ENCODE measurements at places on chromosomes 3 and 15.

DNA sequence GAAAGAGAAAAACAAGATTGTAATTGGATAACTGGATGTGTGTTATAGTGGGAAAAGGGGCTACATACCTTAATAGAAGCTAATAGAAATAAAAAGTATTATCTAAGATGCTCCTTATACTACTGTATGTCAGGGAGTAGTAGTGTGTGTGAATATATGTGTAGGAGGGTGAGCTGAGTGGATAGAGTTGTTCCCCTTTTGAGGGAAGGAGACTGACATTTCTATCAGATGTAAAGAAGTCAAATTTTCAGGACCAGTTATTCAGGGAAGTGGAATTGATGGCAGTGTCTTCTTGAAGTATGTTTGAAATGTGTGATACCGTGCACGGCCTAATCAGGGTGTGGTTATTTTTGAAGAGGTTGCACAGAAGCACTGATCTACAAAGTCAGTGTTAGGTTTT lies 49.1 kb downstream of the PCOLCE2 start:
- DNase-seq, result no peak

GRCh38 chr15:78944669-78945407 lies at the start of gene CTSH:
CTSH (minus strand) TSS chr15:78945046; CDS start chr15:78944981, 65 bp downstream.
- DNase-seq, result no peak

GRCh38 chr15:65095747-65096104 lies 19.2 kb downstream of the KBTBD13 start:
- no peak for DNase-seq

DNA sequence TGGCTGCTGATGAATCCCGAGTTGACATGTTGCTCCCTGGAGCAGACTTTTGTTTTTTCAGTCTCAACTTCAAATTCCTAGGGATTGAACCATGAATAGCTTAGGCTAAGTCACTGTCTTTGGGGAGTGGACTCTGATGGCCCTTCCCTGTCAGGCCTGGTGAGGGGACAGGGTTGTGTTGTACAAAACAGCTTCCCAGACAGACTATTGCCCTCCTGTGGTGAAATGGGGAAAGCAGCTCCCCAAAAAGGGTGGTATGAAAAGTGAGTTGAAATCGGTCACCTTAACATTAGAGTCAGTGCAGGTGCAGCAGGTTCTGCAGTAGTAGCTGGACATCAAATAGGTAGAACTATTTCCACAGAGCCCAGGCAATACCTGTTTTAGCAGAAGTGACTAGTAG lies 775.6 kb downstream of the ROBO2 start:
- DNase-seq, result no peak

- DNase-seq, result no peak
Measured at GRCh38 chr15:82798104-82798503, 7.8 kb downstream of the FSD2 start.

DNA sequence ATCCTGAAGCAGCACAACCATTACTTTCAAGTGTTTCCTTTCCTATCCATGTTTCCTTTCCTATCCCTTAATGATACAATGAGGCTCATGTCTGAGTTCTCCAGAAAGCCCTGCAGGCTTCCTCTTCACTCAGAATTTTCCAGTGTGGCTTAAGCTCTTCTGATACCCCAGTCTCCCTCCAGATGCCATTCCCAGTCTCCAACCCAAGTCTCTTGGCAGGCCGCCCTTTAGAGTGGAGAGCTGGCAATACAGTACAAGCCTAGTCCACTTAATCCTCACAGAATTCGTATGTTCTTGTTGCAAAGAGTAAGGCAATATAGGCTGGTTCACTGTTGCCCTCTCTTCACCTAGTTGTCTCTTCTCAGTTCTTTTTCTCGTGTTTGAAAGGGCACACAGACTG lies 503.9 kb upstream of the MDFIC2 start:
- no peak for DNase-seq

GRCh38 chr3:190886945-190887344 lies 24.5 kb upstream of the GMNC start:
- DNase-seq, result no peak

All from right renal cortex interstitium (tissue), 3 donors.